ENCODE measurements at places on chromosomes 2 and 18. TPM values are rescaled to one million over a fixed set of nuclear protein-coding genes. Genes with fewer than 3 reads are reported as not detected.

Gene GPBAR1
- 10.9 TPM for total RNA-seq

Gene LMAN1
- total RNA-seq, result 92.3 TPM

Gene RND3
- 15.3 TPM for total RNA-seq

Gene ABCA12
- not detected for total RNA-seq

Gene TRIM43B
- not detected for total RNA-seq

Gene MPP4
- total RNA-seq, result 0.22 TPM

Gene SCN2A
- total RNA-seq, result 0.38 TPM

Gene GALR1
- total RNA-seq, result 0.22 TPM

Data from subcutaneous adipose tissue (tissue), 4 donors.